ENCODE measurements at places on chromosomes 2 and 18.

DNA sequence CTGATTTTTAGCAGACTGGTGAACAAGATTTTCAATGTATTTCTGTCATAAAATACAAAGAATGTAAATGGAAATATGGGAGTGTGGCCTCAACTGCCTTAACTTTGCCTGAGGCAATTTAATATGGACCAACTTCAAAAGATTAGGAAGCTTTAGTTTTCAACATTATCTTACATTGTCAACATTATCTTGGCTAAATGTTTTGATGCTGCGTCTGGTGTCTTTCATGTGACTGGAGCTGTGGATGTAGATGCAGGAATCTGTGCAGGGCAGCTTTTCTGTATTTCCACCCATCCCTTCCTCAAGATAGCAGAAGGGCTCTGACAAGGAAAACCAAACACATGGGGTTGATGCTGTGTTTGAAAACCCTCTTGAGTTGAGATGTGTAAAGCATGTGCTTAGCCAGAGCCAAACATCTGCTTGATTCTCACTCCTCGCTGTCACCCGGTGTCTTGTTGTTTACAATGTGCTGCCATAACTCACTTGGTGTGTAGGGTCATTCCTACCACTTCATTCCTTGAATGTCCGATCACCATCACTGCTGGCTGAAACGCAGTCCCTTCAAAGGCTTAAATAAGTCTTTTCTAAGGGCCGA, 33.0 kb downstream of the COPS8 start:
- no peak for DNase-seq

DNA sequence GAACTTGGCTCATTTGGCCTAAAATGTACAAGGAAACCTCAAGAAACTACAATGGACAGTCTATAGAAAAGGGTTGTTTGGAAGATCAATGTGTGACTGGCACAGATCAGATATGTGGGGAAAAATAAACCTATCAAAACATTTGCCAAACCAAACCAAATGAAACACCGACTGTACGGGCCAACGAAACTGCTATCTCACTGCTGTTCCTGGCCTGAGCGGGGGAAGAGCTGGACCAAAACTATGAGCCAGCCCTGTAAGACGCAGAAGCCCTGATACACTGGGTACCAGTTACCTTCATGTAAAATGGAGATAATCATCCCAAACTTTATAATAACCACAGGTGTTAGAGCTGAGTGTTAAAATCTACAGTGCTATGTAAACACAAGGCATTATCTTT, 11.7 kb downstream of the CDC42EP3 start:
- DNase-seq: no peak

DNA sequence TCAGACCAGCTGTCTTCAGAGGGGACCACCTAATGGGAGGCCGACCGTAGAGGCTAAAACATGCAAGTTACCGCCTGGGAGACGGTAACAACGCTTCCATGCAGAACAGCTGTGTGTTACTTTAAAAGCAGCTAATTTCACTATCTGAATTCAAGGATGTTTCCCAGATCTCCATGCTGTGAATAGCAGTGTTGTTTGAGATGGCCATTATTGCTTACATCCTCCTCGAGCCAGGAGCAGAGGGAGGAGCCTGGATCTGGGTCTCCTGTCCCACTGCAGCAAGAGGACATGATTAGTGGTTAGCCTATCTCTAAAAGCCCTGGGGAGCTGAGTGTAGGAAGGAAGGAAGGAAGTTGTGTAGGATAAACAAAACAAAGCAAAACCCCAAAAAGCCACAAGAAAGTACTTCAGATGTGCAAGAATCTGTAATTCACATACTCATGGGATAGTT, 50.9 kb downstream of the ACTR2 start:
- DNase-seq: no peak

GRCh38 chr18:11591957-11592356, 17.4 kb upstream of the SLC35G4 start:
- DNase-seq: no peak

DNA sequence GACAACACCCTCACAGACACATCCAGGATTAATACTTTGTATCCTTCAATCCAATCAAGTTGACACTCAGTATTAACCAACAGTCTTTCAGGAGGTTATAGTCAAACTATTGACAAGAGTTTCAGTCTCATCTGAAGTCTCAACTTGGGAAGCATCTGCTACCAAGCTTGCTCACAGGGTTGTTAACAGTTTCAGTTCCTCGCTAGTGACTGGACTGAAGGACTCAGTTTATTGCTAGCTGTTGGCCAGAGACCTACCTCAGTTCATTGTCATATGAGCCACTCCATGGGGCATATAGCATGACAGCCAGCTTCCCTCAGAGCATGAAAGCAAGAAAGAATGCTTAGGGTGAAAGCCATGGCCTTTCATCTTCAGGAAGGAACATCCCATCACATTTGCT, 228.6 kb downstream of the EPHA4 start:
- no peak for DNase-seq

GRCh38 chr2:73072129-73072395, 550 bp upstream of the SFXN5 start:
- DNase-seq: no peak

DNA sequence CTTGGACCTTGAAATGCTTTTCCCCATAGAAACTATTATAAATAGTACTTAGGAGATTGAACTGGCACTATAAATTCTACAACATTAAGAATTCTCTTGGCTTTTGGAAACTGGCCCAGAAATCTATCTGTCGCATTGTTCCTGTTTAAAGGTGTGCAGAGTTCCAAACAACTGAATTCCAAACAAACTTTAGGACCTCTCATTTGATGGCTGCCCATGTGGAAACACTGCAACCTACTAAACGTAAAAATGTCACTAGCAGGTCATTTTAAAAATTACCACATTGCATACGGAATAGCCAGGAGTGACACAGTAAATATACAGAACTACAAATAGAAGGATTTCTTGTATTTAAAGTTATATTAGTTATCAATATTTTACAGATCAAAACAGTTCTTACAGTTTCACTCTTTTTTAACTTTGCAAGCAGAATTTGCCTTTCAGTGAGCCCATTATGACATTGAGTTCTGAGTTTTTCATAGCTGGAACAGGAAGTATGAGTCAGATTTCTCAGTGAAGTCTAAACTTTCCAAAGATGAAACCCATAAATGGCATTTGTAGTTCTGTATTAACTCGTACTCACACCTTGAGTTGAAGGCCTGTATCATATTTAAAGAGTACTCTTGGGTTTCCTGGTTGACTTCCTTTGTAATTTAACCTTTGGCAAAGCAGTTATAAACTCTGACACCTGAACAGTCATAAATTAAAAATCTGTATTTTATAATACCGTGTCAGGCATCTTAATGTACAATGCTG, 142.3 kb upstream of the BOD1L2 start:
- no peak for DNase-seq

GRCh38 chr2:46353509-46353908, 56.3 kb downstream of the EPAS1 start:
- peak; percentile 17 for DNase-seq

GRCh38 chr18:76356666-76357065, 138.4 kb downstream of the ZNF516 start:
- no peak for DNase-seq

- DNase-seq: no peak
Measured at GRCh38 chr2:159131914-159132281, 154.6 kb downstream of the WDSUB1 start.

GRCh38 chr2:43358410-43359201, 132.2 kb upstream of the ZFP36L2 start:
- DNase-seq: no peak

GRCh38 chr18:75024871-75025270, 184.1 kb downstream of the PTGR3 start:
- DNase-seq: no peak

GRCh38 chr18:52451256-52451655, 111.3 kb downstream of the DCC start:
- no peak for DNase-seq

GRCh38 chr2:163767097-163767496, 31.3 kb upstream of the FIGN start:
- no peak for DNase-seq

GRCh38 chr2:54416166-54416813, 39.8 kb upstream of the SPTBN1 start:
- peak; percentile 3 for DNase-seq

DNA sequence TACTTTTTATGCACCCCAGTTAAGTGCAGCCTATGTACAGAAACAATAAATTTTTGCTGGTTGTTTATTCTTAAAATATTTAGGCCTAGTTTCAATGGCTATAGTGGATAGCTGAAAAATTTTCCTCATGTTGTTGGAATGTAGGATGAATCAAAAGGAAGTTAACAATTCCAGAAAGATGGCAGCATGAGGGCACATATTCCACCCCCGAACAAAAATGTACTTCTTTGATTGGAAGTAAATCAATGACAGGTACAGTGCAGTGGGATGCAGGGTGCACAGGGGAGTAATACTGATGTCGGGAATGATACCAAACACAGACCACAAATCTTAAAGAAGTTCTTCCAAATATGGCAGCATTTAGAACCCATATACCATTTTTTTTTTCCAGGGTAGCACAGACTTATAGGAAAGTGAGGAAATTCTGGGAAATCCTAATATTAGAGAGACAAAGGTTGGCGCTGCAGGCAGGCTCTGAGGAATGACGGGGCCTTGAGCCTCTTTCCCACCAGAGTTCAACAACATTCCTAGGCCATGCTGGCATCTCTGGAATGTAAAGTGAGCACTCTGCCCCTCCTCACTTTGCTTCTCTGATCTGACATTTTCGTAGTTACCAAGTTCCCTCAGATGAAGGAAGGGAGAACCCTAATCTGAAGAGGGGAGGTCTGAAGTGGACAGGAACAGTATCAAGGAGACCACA, 36.6 kb upstream of the IKZF2 start:
- no peak for DNase-seq

- no peak for DNase-seq
Measured at GRCh38 chr2:240919161-240919781, 13.1 kb downstream of the CROCC2 start.

- peak; percentile 27 for DNase-seq
Measured at GRCh38 chr2:157840568-157841156, 35.5 kb downstream of the ACVR1 start.

- DNase-seq: no peak
Measured at GRCh38 chr2:241469746-241470145, 38.6 kb downstream of the STK25 start.

DNA sequence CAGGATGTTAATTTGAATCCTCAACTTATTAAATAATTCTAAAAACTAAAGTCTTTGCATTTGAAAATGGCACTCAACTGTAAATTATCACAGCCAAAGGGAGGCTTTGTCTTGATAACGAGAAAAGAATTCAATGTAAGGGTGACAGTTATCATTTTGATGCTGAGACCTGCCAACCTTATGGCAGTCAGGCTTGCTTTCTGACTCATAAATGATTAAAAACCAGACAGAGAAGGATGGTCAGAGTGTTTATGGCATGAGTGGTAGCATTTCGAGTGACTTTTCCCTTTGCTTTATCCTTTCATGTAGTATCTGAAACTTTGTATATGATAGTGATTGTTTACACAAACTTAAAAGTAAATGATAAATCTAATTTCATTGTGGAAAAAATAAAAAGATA, 53.9 kb upstream of the EPC2 start:
- no peak for DNase-seq

GRCh38 chr18:45156946-45157345, 458.3 kb upstream of the SLC14A2 start:
- no peak for DNase-seq

- DNase-seq: no peak
Measured at GRCh38 chr2:146041274-146041910, 1521.5 kb upstream of the ZEB2 start.

DNA sequence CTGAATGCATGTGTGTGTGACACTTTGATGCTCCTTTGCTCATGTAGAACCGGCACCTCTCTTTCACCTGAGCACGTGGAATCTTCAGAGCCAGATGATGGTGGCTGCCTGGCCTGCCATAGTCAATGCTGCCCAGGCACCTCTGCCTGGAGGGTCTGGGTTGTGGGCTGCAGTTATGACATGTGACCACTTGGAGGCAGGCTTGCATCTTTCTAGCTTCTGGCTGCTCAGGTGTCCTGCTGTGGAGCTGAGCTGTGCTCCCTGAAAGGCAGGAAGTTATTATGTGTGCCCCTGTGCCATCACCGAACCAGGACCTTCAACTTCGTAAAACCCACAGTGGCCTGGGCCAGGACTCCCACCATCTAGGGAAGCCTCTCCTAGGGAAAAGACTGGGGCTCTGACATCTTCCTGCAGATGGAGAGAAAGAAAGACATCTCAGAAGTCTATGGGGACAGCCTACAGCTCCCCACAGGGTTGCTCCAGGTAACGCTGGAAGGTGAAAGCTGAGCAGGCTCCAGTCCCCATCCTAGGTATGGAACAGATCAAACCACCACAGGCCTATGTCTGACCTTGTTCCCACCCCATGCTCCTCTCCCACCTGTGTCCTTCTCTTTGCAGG, 30.2 kb downstream of the PSD4 start:
- peak; percentile 41 for DNase-seq

Data from NCI-H510A (cell line).